Tibial nerve (tissue), 4 donors: ENCODE measurements at places on chromosomes 11 and 22. TPM values are rescaled to one million over a fixed set of nuclear protein-coding genes. Genes with fewer than 3 reads are reported as not detected.

Gene VSTM5
- 2.6 TPM for total RNA-seq

DNA sequence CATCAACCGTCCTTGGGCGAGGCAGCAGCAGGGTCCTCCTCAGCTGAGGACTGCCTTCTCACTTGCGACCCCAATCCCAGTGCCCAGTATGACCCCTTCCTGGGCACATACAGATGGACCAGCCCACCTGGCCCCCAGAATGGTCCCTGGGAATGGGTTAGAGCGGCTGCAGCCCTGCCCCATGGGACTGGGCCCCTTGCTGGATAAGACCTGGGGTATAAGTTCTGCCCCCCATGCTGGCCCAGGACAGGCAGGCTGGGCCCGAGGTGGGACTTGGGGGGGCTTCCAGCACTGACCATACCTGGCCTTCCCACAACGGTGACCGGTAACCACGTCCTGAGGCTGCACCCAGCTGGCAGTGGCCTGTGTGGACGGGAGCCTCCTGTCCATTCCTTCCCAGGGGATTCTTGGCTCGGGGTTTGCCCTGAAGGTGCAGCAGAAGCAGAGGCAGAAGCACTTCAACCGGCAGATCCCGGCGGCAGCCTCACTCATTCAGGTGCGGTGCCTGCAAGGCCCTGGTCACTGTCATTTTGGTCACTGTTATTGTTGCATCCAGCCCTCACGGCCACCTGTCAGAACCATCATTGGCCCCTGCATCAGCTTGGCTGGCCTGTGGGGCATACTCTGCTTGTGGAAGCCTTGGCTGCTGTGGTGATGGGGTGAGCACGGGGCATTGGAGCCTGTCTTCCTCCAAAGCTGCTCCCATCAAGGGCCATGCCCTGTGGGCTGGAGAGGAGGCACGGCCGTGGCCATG is 114.8 kb downstream of the KCNQ1OT1 start:
- no peak for DNase-seq

Gene TMEM138
- 31.4 TPM for total RNA-seq

Gene ZNF214
- 4.8 TPM for total RNA-seq

DNA sequence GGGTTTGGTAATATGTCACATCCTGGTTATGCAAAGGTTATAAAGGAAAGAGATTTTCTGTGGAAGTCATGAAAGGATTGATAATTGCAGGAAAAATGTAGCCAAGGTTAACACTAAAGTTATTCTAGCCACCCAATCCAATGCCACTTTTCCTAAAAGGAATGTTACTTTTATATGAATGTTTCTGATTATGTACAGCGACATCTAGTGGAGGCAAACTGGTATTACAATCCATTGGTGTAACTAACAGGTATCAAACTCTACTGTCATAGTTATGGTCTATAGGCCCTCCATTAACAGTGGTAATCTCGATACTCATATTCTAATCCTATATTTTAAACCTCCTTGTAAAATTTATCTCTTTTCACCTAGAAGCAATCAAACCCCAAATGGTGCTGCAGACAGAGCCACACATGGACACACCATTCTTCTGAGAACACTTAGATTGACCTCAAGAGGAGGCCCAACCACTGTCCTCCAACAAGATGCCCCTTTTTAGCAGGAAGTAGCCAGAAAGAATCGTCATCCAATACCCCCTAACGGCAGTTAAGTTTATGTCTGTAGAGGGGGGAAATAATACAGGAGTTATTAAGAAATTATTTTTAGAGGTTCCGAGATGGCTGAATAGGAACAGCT is 74.9 kb upstream of the RAG2 start:
- DNase-seq = no peak

GRCh38 chr11:105142167-105142566 is 2.6 kb upstream of the CARD18 start:
- no peak for DNase-seq

GRCh38 chr11:120827820-120828219 is 196.1 kb upstream of the TBCEL start:
- DNase-seq = no peak

DNA sequence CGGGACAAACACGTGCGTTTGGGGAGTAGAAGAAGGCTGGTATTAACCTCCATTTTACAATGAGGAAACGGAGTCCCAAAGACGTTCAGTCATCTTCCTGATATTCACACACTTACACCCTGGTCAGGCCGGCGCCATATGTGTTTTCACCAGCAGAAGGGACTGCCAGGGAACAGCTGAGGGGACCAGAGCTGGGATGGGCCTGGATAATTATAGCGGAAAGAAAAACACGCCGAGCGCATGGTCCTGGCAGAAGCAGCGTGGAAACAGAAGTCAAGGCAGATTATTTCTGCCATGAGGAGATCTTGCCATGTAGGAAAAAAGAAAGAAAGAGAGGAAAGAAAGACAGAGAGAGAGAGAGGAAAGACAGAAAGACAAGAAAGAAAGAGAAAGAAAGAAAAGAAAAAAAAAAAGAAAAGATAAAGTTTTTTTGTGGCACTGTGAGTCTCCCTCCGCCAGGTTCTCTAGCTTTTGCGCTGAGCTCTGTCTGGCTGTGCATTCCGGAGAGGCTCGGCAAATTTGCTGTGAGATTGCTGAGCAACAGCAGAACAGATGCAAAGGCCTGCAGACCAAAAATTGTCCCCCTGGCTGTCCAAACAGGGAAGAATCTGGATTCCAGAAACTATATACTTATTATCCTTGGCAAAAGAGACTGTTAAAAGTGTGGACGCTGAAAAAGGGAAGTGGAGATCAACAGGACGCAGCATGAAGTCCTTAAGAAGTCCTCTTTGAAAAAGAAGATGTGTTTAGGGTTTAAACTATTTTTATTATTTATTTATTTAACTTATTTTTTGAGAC is 1.3 kb upstream of the UCP2 start:
- no peak for DNase-seq

- DNase-seq = no peak
Observed at GRCh38 chr22:18069041-18069440, 8.7 kb upstream of the PEX26 start.

DNA sequence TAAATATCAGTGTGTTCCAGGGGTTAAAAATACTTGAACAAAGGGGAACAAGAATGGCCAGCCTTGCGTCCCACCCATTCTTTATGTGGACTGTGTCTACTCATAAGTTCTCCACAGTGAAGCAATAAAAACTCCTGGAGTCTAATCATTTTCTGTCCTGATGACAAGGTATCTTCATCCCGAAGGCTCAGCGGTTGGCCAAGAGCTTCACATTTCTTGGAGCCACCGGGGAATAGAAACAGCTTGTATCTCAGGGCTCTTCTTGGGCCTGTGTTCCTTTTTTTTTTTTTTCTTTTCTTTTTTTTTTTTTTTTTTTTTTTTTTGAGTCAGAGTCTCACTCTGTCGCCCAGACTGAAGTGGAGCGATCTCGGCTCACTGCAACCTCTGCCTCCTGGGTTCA is 36.8 kb upstream of the ADORA2A start:
- no peak for DNase-seq
